GM23338 (cell line): ENCODE measurements at places on chromosomes 11 and 22.
A peak's percentile ranks its signal among the peaks of the same experiment; 100 is the strongest.

DNA sequence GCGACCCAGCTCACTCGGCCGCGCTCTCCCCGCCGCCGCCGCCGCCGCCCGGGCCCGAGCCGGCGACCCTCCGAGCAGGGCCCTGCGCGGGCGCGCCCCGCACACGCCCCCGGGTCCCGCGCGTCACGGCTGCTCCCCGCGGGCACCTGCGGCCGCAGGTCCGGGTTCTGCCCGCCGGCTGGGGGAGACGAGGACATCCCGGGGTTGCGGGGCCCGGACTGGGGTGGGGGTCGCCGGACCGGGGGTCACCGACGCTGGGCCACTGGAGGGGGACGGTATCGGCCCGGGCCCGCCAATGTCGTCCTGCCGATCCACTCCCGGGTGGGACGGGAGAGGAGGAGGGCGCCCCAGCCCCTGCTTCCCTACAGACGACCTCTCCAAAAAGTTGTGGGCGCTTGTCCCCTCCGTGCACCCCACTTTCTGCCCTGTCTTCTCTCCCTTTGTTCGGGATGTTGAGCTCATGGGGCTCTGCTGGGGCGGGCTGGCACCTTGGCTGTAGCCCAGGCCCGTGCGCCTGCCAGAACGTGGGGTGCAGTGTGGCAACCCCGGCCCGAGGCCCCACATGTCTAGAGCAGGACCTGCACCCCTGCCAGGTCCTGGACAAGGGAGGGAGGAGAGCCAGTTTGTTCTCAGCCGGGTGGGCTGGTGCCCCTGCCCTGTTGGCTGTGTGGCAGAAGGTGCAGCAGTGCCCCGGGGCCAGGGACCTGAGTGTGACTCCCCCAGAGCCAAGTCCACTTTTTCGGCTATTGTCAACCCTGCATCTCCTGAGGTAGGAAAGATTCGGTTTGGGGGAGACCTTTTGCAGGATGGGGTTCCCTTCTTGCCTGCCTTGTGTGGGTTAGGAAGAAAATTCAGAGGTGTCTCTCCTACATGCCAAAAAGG, 40.2 kb upstream of the CELSR1 start:
- no peak for DNase-seq

DNA sequence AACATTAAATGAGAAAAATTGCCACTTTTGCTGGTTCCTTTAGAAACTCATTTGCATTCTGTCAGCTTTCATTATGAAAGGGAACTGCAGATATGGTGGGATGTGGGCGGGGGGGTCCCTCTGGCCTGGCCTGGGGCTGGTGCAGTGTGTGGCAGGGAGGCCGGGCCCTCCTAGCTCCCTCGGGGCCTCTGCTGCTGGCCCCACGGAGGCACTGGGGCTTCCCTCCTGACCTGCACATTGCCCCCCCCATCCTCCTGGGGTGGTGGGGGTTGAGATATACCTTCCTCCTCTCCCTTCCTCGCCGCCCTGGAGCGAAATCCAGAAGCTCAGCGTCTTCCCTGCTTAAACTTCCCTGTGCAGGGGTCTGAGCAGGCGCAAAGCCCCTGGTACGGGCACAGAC, 1005.9 kb downstream of the BRD1 start:
- DNase-seq: peak; percentile 1

DNA sequence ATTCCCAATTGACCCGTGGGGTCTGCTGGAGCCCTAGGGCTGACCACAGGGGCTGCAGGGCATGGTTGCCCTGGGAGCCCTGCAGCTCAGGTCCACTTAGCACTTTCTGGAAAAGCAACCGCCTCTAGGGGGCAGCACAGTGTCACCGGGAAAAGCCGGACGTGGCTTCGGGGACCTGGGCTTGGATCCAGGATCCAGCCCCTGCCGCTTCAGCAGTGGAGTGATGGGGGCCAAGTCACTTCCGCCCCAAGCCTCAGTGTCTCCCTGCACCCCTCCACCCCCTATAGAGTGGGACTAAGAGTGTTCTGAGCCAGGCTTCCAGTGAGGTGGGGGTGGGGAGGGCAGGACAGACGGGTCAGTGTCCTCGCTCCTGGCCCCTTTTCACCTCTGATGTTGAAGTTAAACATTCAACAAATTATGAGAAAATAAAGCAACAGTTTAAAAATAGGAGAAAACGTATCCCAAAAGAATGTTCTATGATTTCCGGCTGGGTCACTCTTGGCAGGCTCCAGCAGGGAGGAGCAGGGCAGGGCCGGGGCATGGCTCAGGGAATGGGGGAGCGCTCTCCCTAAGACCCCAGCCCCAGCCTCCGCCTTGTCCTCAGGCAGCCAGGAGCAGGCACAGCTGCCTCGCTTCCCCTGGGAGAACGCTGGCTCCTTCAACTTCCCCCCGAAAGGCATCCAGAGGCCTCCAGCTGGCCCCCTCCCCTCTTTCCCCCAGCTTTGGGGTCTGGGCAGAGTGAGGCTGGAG, 96.5 kb upstream of the FGF3 start:
- peak; percentile 93 for DNase-seq

- DNase-seq: no peak
These were observed 121.5 kb downstream of the RRAS2 start for GRCh38 chr11:14237444-14237961.

- no peak for DNase-seq
These were observed 57.8 kb downstream of the MED15 start for GRCh38 chr22:20565079-20565734.

GRCh38 chr11:5643585-5643984, 18.8 kb downstream of the TRIM34 start:
- no peak for DNase-seq

DNA sequence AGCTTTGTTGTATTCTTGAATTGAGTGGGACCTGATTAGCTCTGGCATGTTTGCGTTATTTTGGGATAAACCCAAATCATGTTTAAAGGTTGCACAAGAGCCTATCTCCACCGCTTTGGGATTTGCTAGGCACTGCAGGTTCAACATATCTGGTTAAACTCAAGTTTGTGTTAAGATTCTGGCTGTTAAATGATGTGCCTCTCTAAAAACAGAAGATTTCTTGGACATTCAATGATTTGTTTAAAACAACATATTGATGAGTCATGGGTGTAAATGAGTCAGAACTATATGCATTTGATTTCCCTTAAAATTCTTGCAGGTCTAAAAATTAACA, 67.4 kb downstream of the AMOTL1 start:
- DNase-seq: no peak

GRCh38 chr22:36641902-36642640, 61.5 kb downstream of the CACNG2 start:
- DNase-seq: no peak

GRCh38 chr11:88327462-88328143, 9.9 kb downstream of the CTSC start:
- DNase-seq: no peak

GRCh38 chr11:69446108-69446507, 35.4 kb upstream of the LINC01488 start:
- DNase-seq: no peak

GRCh38 chr22:26691377-26691716, 34.0 kb downstream of the MIAT start:
- no peak for DNase-seq

DNA sequence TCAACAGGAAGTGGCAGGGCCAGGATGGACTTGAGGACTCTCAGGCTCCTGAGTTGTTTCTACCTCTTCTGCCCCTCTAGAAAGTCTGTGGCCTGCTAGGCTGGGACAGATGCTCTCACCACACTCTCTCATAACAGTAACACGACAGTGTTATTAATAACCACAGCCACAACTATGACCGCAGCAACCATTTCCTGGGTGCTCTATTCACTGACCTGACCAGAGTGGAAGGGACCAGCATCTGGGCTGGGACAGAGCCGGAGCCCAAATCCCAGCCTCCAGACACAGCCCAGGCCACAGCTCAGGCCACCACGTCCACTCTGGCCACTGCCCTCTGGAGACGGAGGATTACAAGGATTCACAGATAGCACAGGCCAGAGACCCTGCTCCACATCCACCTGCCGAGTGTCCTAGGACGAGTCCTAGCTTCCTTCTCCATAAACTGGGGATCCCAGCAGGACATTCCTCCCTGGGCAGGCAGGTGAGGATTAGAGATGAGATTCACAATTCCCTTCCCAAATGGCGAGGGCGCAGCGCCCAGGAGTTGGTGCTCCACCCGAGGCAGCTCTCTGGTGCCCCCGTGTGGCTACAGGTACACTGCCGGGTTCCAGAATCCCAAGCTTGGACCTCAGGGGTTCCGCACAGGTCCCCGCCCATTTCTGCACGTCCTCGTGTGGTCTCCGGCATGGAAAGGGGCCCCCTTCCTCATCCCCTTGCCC, 7.1 kb downstream of the PNPLA5 start:
- DNase-seq: peak; percentile 93

- peak; percentile 24 for DNase-seq
These were observed 57.2 kb downstream of the CCDC83 start for GRCh38 chr11:85912414-85912813.

DNA sequence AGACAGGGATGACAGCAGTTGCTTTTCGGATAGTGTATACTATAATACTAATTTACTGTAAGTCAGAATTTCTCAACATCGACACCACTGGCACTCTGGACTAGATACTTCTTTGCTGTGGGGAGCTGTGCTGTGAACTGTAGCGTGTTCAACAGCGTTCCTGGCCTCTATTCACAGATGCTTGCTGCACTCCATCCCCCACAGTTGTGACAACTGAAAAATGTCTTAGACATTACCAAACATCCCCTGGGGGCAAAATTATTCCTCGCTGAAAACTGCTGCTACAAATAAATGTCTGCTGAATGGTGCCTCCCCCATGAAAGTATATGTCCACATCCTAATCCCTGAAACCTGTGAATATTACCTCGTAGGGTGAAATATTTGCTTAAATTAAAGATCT, 7.5 kb upstream of the SLC15A3 start:
- no peak for DNase-seq

GRCh38 chr11:35622070-35622469, 3.8 kb downstream of the FJX1 start:
- peak; percentile 70 for DNase-seq

DNA sequence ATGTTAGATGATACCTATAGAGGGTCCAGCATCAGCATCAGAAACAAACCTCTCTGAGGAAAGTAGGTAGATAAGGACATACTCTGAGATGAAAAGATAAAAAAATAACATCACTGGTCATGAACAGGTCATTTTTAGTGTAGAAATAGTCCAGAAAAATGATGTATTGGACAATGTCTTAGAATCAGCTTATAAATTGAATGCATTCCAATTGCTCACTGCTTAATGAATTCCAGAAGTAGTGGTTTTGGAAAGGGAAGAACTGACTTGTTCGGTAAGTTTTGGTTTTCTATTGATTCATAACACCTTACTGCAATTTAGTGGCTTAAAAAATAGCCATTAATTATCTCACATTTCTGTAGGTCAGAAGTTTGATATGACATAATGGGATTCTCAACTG, 929.5 kb upstream of the CCDC90B start:
- no peak for DNase-seq

- no peak for DNase-seq
These were observed 7.9 kb upstream of the ETS1 start for GRCh38 chr11:128595221-128595620.

- DNase-seq: peak; percentile 39
These were observed 962.1 kb downstream of the NTM start for GRCh38 chr11:132332521-132332920.

GRCh38 chr22:39383841-39384625, 15.5 kb upstream of the TAB1 start:
- no peak for DNase-seq

DNA sequence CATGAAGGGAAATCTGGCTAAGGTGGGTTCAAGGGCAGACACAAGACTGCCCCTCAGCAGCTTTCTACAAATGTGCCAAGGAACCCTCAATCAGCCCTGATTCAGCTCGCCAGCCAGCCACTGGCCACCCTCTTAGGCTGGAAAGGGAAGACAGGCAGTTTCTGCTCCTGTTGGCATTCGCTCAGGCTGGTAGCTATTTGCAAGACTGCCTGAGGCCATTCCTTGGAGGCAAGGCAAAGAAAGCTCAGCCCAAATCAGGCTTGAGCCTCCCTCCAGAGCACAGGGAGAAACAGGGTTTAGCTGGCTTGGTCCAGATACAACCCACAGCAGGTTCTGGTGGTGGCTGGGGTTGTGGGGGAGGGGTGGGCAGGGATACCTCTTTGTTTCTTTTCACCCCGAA, 19.2 kb downstream of the TP53I11 start:
- no peak for DNase-seq

DNA sequence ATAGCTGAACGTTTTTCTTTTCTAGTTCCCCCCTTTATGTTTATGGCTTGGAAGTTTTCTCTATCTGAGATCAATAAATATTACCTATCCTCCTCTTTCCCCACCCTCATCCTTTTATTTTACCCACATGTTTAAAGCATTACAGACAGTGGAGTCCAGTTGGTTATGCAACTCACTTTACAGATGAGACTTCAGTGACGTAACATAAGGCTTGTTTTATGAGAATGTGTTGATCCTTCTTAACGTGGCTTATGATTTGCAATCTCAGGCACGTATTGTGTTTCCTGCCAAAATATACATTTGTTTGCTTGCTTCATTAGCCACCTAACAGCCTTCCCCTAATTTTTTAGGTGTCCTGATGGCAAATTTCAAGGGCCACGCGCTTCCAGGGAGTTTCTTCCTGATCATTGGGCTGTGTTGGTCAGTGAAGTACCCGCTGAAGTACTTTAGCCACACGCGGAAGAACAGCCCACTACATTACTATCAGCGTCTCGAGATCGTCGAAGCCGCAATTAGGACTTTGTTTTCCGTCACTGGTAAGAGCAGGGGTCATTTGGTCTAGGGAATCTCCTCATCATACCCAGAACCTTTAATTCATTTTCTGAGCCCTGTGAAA, 36.6 kb downstream of the TMEM45B start:
- DNase-seq: no peak

GRCh38 chr22:48821346-48821690, 1006.4 kb downstream of the BRD1 start:
- DNase-seq: no peak

DNA sequence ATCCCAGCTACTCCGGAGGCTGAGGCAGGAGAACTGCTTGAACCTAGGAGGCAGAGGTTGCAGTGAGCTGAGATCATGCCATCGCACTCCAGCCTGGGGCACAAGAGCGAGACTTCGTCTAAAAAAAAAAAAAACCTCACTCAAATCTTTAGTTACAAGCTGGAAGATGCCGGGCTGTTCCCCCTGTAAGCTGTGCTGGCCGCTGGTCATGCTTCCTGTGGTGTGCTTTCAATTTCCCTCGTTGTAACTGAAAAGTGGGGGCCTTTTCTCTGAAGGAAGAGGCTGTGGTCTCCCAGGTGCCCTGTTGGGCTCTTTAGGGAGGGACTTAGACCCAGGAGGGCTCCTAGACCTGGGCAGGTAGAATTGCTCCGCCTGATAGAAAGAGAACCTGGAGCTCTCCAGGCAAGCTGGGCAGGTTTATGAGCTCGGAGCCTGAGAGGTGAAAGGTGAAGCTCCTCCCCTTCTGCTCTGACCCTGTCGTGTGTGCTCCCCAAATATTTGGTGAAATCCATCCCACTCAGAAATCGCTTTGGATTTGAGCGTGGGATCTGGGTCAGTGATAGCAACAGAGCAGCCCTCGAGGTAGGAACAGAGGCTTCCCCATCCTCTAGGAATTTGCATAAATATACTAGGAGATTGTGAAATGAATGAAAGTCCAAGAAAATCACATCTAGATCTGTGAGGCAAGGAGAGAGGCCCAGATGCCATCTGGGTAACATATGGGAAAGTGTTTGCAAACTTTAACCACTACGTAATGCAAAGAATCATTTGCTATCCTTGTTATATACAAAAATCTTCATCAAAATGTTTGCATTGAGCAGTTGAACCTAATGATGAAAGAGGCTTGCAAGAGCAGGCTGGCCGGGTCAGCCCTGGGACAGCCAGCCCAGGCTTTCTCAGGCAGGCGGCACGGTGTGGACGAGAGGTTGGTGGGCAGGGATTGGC, 154.3 kb downstream of the FBXO7 start:
- no peak for DNase-seq

GRCh38 chr22:23070418-23071229, at the start of gene GNAZ:
Gene GNAZ (plus strand): TSS chr22:23070519. CDS start chr22:23095696, 25,177 bp downstream.
- peak; percentile 62 for DNase-seq

GRCh38 chr22:44975427-44976262, 34.2 kb downstream of the PHF21B start:
- DNase-seq: peak; percentile 97
